ENCODE measurements at places on chromosomes 11 and 22. TPM values are rescaled to one million over a fixed set of nuclear protein-coding genes. Genes with fewer than 3 reads are reported as not detected.
A peak's percentile ranks its signal among the peaks of the same experiment; 100 is the strongest.

- DNase-seq, result no peak
These were observed 7.2 kb upstream of the CD81 start for GRCh38 chr11:2369896-2370295.

- no peak for DNase-seq
These were observed 12.0 kb downstream of the SIPA1 start for GRCh38 chr11:65649656-65650546.

OR5P2 gene
- total RNA-seq, result 17.3 TPM

DNA sequence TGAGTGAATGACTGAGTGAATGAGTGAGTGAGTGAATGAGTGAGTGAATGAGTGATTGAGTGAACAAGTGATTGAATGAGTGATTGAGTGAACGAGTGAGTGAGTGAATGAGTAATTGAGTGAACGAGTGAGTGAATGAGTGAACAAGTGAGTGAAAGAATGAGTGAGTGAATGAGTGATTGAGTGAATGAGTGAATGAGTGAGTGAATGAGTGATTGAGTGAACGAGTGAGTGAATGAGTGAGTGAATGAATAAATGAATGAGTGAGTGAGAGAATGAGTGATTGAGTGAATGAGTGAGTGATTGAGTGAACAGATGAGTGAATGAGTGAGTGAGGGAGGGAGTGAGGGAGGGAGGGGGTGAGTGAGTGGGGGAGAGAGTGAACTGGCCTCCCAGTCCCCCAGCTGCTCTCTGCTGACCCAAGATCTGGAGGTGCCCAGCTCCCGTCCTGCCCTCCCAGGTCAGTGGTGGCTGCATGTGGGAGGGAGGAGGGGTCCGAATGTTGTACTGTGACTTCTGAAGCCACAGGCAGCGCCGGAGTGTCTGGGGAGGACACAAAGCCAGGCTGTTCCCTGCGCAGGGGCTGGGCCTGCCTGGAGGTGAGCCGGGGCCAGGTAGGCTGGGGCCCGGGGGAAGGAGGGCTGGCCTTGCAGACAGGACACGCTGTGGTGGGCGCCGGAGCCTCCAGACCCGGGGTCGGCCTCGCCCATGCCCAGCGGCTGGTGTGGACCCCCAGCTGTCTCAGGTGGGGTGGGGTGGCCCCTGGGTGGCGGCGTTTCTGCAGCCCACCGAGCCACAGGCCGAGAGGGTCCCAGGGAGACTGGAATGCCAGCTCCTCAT lies 17.8 kb upstream of the PIM3 start:
- peak; percentile 47 for DNase-seq

GRCh38 chr11:58923300-58923788 lies 15.9 kb upstream of the GLYATL1 start:
- no peak for DNase-seq

APLNR gene
- total RNA-seq, result 8.6 TPM
